ENCODE measurements at places on chromosomes 5 and 9.

- ATAC-seq, result no peak
These were observed 73.2 kb downstream of the KIAA1958 start for GRCh38 chr9:112559629-112560413.

DNA sequence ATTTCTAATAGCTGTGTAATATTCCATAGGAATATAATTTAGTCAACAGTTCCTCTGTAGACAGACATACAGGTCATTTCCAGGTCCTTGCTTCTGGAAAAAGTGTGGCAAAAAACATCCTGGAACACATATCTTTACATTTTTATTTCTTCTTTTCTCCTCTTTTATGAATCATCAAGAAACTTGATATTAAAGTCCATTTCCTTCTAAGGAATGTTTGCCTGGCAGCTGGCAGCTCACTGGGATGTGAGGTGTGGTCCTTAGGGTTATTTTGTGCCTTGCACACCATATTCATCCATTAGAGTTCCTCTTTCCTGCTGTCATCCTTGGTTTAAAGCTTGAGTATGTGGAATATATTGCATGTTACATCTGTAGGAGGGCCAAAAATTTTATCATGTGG lies 122.0 kb downstream of the GALNT10 start:
- no peak for ATAC-seq

DNA sequence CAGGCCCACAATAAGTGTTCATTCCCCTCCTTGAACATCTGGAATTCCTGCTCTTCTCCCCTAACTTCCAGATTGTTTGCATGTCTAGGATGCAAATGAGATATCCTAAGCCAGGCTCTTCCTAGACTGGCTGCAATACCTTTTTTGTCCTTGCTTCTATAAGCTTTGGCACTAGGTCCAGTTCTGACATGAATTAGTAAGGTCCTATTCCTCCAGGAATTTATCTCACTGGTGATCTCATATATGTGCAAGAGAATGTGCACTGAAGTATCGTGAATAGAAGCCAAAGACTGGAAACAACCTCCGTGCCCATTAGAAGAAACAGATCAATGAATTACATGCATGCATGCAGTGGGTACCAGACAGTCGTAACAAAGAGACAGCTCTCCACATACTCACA lies 25.2 kb downstream of the DUSP1 start:
- ATAC-seq, result no peak

DNA sequence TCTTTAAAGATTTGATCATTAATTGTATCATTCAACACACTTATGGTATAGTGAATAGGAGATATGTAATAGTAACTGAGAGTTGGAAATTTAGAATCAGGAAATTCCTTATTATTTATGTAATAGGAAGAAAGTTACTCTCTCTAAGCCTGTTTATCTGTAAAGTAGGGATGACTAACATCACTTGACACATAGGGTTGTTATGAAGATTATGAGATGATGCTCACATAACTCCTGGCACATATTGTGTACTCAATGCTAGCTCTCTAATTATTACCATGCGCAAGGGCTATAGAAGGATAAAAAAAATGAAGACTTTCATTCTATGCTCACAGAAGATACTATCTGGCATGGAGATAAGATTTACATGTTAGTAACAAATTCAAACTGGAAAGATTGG lies 149.9 kb downstream of the ISOC1 start:
- no peak for ATAC-seq

- no peak for ATAC-seq
These were observed 82.9 kb downstream of the C5orf15 start for GRCh38 chr5:133885566-133885965.

GRCh38 chr9:72022841-72023240 lies 37.6 kb downstream of the C9orf57 start:
- peak; percentile 96 for ATAC-seq

- ATAC-seq, result peak; percentile 96
These were observed 56.7 kb downstream of the AOPEP start for GRCh38 chr9:94783102-94783682.

DNA sequence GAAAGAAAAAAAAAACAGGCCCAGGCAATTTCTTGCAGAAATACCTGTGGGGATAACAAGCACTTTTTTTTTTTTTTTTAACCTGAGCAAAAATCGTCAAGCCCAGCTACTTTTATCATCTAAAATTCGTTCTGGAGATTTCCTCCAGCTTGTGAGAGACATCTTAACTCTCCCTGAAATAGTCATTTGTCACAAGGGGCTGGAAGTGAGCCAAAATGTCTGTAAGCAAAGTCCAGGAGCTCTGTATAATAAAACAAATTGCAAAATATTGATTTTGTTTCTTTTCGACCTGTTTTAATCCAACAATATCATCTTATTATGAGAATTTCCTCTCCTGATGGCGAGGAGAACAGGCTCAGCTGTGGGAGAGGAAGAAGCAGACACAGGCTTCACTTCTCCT lies 168.4 kb downstream of the TTLL11 start:
- ATAC-seq, result no peak

GRCh38 chr5:88405783-88406182 lies 137.1 kb upstream of the TMEM161B start:
- no peak for ATAC-seq

DNA sequence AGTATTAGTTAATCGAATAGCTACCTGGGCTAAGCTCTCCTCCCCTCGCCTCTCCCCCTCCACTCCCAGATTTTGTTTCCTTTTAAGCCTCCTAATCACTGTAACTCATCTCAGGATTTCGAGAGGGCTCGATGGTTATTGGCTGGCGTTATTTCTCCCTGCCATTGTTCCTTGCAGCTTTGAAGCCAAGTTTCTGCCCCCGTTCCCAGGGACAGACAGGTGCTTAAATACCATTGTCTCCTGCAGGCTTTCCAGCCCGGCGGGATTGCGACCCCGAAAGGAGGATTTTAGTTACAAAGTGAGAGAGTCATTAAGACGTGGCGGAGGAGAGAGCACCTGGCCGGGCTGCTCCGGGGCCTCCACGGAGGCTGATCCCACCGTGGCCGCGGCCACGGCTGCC lies 46.2 kb downstream of the ASS1 start:
- ATAC-seq, result peak; percentile 7

DNA sequence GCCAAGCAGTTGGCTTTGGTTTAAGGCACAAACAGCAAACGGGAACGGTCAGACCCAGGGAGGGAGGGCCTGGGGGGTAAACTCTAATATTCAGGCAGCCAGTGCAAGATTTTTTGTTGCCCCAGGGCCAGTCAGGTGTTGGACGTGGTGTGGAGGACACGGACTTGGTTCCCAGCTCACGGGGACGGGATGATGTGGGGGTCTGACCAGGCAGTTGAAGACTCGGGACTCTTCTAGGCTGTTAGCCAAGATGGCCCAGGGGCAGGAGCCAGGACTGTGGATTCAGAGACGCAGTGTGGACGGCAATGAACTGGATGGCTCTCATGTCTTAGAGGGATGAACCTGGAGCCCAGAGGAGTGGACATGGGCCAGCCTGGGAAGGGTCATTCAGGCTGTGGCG lies 169.2 kb downstream of the C9orf50 start:
- ATAC-seq, result no peak

DNA sequence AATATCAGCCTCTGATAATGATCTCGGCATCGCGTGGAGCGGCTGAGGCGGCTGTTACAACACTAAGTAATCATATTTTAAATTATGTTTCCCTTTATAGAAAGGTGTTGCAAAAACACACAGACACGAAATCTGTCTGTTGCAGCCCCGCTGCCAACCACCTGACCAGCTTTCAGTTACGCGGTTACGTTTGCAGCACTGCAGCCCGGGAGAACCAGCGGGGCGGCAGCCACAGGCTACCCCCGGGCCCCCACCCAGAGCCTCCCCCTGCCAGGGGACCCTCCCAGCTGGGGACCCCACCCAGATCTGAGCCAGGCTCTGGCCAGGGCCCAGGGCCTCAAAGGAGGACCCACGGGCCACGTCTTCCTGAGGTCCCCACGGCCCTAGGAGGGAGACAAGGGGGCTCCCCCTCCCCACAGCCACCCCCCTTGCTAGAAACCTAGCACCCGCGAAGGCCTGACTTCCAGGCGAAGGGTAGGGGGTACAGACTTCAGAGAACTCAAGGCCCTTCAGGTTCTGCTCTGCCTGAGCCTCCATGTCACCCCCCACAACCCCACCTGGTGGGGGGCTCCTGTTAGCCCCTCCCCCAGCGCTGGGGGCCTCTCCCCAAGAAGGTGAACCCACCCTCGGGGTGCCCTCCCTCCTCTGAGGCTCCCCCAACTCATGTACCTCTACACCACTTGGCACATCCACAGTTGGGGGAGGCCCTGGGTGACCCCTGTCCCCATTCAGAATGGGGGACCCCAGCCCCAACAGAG lies 6.0 kb downstream of the NACC2 start:
- ATAC-seq, result no peak

DNA sequence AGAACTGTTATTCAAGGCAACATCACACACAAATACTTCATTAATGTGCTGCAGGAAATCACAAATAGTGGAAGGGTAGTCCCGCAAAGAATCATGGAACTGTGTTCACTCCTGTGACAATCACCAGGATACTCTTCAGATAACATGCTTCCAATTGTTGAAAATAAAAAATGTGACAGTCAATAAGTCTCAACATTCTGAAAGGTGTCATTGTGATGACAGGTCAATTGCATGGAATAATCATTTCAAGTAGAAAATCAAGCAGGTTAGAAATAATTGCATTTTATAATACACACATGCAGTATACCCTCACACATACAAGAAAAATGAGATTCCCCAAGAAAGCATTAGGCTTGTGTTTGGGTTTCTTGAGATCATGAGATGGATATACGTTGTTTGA lies 46.4 kb upstream of the ISL1 start:
- no peak for ATAC-seq
